Stimulated activated CD4-positive, alpha-beta T cell treated with anti-CD3 and anti-CD28 coated beads, Interleukin-4, amount 100 ng/mL, for 1 hour (primary cell): ENCODE measurements at places on chromosomes 5 and 9.

- DNase-seq: no peak
Measured at GRCh38 chr5:43370352-43370751, 41.8 kb downstream of the CCL28 start.

DNA sequence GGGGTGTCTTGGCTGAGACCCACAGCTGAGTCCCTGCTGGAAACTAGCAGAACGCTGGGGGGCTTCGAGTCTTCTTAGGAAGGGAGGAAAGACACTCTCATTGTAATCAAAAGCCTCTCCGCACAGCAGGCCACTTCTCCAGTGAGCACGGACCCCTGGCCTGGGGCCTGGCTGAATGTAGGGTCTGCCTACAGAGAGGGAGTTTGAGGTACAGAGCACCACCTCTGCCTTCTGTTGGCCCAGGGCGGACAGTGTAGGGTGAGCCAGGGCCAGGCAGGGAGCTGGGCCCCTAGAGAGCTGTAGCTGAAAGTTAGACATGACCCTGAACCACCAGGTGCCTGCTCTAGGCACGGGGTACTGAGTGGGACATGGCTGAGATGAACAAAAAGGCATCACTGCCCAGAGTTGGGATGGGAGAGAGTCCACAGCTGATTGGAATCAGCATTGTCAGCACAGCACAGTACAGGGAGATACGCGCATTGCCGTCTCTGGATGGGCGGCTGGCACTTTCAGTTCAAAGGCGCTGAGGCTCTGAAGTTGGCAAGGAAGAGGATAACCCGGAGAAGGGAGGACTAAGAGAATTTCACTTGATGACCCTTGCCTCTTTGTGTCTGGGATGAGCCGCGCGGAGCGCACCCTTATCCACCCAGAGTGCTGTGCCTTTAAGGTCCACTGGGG, 363 bp upstream of the SLC25A48 start:
- no peak for DNase-seq

- no peak for DNase-seq
Measured at GRCh38 chr5:95878417-95879323, 56.1 kb upstream of the GLRX start.

- no peak for DNase-seq
Measured at GRCh38 chr5:55154873-55155272, 5.1 kb upstream of the GPX8 start.

DNA sequence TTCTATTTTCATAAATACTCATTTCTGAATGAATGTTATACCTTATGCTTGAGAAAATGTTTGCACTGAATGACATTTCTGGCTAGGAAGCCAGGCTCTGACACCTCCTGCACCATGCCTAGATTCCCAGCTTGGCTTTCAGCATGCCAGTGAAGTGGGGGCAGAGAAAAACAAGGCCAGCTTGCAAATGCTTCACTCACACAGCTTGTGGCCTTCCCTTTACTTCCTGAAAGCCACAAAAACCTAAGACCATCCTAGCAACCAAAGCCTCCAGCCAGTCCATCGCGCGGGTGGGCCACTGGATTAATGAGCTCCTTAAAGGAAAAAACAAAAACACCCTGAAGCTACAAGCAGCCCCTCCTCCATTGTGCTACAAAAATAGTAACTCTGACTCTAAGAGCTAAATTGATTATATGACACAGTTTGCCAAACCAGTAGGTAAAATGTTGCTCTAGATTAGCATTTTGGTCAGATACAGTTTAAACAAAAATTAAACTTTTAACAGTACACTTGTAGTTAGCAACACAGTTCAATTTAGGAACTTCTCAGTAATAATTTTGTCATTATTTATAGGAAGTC, 159.9 kb downstream of the TSSK1B start:
- DNase-seq: no peak

DNA sequence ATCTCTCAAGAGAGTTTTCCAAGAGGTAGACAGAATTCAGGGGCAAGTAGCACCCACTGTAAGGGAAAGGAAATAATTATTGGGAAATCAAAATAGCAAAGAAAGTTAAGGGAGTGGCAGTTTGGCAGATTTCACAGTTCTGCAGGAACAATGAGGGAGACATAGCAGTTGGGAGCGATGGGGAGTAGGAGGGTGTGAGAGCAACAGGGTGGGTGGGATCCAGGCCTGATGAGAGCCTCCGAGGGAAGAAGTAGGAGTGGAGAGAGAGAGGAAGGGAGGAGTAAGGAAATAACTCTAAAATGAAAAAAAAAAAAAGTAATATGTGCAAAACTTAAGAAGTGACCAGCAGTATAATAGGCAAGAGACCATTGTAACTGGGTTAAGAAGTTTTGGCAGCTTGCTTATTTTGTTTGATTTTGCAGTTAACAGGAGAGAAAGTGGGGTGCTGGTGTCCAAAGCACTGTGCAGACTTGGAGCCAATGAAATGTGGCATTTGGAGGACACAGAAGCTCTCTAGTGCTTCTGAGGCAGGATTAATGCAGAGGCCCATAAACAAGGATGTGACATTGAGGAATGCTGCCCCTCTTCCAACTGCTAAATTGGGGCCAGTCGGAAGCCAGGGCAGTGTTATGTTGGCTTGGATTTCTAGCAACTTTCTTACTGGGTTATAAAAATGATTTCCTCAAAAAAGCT, 10.2 kb downstream of the TNFAIP8 start:
- DNase-seq: no peak

DNA sequence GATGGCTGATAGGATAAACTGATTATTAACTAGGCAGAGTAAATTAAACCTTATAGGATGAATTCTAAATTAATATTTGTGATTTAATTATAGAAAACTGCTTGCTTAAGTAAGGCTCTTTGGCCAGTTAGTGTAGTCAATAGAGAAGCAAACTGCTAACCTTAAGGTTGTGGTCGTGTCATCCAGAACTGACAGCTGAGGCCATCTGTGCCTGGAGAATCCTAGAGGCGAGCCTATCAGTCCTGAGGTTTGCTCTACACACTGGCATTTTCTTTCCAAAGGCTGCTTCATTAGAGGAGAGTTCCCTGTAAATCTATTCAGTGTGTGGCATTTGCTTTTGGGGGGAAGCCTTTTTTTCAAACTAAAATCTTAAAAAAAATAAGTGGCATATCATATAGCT, 169.2 kb downstream of the MEF2C start:
- DNase-seq: no peak

- DNase-seq: peak; percentile 43
Measured at GRCh38 chr5:181224390-181225229, 1.5 kb downstream of the TRIM41 start.

- no peak for DNase-seq
Measured at GRCh38 chr9:23581931-23582330, 244.1 kb downstream of the ELAVL2 start.

DNA sequence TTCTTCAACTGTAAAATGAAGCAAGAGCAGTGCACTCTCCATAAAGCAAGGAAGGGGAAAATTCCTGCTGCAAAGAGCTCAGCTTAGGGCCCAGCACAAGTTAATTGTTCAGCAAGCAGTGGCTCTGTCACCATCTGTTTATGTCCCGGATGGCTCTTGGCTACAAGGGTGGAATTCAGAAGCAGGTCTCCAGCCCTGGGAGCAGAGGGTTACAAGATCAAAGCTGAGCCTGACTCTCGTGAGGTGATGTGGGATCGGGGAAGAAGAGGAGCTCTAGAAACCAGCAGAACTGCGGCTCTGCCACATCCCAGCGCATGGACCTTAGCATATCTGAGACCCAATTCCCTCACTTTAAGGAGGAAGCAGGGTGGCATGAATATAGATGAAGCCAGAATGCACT, 25.2 kb upstream of the OLFM1 start:
- DNase-seq: no peak

DNA sequence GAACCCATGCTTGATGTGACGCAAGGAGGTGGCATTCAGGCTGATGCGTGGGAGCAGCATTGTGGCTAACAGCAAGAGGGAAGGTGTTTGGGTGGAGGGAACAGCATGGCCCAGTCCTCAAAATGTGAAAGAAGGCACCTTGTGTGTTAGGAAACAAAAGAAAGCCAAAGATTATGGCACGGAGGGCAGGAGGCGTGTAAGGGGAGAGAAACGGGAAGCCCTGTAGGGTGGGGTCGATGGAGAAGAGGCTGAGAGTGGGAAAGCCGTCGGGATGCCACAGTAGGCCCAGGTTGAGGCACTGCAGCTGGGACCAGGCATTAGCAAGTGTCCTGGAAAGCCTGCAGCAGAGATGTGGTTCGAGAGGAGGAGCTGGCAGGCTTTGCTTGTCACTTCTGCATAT, 241.1 kb downstream of the GADD45G start:
- DNase-seq: no peak

DNA sequence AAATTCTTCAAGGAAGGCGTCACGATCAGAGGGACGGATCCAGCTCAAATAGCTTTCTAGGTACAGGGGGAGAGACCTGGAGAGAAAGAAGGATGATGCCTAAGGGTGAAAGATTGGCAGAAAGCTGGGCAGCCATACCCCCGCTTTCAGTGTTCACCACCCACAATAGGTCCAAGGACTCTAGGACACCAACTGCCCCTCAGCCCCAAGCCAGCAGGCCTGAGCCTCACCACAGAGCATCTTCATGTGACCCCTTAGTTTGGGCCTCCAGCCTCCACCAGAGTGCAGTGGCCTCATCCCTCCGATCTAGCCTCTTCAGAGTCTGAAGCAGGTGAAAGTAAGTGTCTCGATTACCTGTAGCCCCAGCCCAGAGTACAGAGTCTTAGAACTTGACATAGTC, 1.7 kb upstream of the VCP start:
- no peak for DNase-seq

DNA sequence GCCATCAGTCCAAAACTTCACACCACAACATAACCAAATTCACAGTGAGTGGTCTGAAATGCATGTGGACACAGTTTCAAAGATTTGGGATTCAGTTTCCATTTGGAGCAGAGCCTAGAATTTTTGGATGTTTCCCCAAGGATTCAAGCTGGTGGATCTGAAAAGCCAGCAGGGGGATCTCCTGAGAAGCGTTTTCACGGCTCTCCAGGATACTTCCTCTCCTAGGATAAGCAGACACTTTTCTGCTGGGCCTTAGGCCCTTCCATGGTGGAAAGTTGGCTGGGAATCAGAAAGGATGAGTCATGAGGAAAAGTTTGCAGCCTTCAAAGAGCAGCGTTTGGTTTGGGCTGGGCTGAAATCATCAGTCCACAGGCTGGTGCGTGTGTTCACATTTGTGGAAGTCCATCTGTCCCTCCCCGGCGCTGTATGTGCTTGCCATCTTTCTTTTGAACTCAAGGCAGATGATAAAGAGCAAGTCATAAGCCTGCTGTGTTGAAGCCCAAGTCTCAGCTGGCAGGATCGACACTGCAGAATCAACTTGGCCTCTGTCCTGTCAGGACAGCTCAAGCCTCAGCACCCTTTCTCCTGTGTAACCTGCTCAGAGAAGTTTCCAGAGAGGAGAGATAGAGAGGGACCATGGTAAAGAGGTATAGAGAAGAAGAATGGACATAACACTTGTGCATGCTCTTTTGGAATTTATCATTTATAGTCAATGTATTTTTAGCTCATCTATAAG, 152.6 kb upstream of the MSX2 start:
- no peak for DNase-seq

DNA sequence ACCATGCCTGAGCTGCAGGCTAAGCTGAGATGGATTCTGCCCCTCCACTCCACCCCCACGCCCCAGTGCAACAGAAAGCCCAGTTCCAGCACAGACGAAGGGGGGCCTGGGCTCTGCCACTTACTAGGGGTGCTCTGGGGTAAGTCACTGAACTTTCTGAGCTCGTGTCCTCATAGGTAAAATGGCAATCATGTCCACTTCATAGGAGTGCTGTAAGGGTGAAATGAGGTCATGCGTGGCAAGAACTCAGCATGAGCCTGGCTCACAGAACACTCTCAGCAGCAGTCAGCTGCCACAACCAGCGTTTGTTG, 8.4 kb upstream of the PSD2 start:
- DNase-seq: no peak

GRCh38 chr9:76662476-76663281, 101.6 kb upstream of the PCA3 start:
- no peak for DNase-seq

- DNase-seq: no peak
Measured at GRCh38 chr9:108184941-108185340, 670.8 kb downstream of the ACTL7B start.

DNA sequence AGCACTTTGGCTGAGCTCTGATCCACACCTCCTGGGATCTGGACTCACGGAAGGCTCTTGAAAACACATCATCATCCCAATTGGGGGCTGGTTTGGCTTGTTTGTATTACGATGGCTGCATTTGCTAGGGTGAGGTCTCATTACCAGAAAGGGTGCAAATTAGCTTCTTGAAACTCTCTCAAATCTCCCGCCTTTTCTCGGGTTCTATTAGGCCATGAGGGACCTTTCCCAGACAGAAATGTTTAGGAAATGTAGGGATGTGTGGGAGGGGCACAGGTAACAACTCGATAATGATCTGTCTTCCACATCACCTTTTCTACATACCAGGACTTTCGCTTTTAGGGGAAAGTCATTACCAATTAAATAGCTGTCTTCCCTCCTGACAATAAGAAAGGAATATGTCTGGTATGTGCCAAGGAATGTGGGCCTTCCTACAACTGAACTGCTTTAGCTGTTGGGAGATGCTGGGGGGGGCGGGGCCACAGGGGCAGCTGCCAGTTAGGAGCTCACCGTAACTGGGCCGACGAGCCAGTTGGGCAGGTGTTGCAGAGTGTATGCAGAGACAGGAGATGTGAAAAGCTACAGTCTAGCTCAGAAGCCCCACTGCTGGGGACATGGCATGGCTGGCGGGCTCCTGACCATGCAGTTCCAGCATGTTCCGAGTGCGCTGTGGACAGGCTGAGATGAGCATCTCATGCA, 71.2 kb downstream of the AK8 start:
- DNase-seq: no peak

DNA sequence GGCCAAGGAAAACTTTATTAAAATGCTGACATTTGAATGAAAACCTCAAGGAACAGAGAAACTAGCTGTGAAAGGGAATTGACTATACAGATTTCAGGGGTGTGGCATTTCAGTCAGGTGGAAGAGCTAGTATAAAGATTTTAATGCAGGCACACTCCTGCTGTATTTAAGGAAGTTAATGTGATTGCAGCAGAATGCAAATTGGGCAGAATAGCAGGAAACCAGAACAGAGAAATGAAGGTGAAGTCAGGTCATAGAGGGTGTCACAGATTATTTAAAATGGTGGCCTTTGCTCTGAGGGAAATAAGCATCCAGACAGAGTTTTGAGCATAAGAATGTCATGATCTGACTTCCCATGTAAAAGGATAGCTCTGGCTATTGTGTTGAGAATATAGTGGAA, 898.1 kb upstream of the WWC1 start:
- no peak for DNase-seq

GRCh38 chr9:79664375-79664831, 92.6 kb downstream of the TLE4 start:
- no peak for DNase-seq

- no peak for DNase-seq
Measured at GRCh38 chr9:100086097-100086635, 12.6 kb downstream of the ERP44 start.

- no peak for DNase-seq
Measured at GRCh38 chr9:81519816-81520495, 169.4 kb downstream of the TLE1 start.
